Ascending aorta (tissue), 2 donors: ENCODE measurements at places on chromosomes 5 and 9. TPM values are rescaled to one million over a fixed set of nuclear protein-coding genes. Genes with fewer than 3 reads are reported as not detected.

- peak; percentile 19 for DNase-seq
Observed at GRCh38 chr9:137972988-137973470, 95.4 kb downstream of the CACNA1B start.

GRCh38 chr9:94213511-94214124, 45.5 kb upstream of the ZNF169 start:
- peak; percentile 81 for DNase-seq

- no peak for DNase-seq
Observed at GRCh38 chr5:154721481-154722058, 33.6 kb upstream of the LARP1 start.

- DNase-seq: no peak
Observed at GRCh38 chr9:27599102-27599869, 26.0 kb upstream of the C9orf72 start.

- DNase-seq: no peak
Observed at GRCh38 chr5:39464088-39464487, 39.3 kb upstream of the DAB2 start.

DNA sequence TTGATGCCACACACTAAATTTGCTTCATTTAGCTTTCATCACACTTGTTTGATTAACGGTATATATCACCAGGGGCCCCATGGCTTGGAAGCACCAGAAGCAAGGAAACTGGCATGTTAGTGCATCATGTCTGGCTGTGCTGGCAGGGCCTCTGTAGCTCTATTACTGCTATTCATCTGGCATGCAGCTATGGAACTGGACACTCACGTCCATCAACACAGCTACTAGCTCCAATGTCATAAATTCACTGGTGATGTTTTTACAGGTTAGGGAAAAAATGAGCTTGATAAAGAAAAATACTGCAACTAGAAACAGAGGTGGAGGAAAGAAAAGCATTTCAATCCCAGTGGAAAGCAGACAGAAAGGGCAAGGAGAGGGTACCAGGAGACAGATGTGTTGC, 343.2 kb downstream of the DEPDC1B start:
- DNase-seq: no peak

DNA sequence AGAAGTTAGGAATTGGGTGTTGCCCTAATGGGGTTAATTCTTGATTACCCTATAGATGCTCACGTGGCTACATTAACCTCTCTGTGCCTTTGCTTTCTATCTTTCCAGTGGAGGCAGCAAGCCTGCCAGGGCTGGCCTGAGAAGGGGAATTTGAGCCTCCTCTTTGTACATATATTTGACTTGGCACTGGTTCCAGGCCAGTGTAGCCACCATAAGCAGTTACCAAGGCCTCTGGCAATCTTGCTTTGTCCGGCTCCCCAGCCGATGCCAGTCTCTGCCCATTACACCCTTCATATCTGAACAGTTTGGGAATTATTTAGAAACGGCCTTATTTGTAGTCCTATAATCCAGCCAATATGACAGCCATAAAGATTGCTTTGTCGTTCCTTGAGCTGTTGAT, 58.6 kb upstream of the PPARGC1B start:
- no peak for DNase-seq

GRCh38 chr5:164475339-164475977, 970.0 kb downstream of the MAT2B start:
- no peak for DNase-seq

DNA sequence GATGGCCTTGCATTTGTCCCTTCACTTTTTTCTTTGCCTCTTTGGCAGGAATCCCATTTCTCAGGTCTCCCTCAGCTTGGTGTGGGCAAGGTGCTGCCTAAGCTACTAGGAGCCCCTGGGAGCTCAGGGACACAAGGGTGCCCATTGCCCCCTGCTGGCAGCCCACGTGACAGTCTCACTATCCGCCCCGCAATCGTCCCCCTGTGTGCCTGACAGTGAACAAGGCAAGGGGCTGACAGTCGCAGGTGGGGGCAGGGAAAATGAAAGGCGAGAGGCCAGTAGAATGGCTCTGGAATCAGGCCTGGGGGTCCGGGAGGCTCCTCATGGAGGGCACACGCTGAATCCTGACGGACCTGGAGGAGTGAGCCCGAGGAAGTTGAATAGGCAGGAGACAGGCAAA, 2.0 kb upstream of the PCDH12 start:
- no peak for DNase-seq

DNA sequence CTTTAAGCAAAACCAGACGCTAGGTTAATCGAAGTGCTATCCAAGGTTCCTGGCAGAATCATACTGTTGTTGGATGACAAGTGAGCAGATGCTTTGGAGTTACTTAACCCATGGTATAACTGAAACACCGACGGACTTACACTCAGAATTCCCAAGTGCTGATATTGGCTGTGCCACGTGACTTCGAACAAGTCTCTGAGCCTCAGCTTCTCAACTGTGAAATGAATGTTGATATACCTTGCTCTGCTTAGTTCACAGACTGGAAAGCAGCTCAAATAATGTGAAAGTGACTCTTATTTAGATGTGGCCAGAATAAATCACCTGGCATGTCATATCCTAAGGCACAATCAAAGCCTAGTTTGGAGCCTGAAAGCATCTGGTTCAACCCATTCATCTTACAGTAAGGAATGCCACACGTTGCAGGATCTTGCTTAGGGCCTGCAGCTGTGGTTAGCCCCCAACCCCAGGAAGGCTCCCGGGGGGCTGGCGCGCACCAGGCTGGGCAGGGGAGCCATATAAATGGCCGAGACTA, 759 bp downstream of the GEMIN5 start:
- DNase-seq: no peak

GRCh38 chr9:128091571-128091970, 23.5 kb downstream of the SLC25A25 start:
- no peak for DNase-seq

DNA sequence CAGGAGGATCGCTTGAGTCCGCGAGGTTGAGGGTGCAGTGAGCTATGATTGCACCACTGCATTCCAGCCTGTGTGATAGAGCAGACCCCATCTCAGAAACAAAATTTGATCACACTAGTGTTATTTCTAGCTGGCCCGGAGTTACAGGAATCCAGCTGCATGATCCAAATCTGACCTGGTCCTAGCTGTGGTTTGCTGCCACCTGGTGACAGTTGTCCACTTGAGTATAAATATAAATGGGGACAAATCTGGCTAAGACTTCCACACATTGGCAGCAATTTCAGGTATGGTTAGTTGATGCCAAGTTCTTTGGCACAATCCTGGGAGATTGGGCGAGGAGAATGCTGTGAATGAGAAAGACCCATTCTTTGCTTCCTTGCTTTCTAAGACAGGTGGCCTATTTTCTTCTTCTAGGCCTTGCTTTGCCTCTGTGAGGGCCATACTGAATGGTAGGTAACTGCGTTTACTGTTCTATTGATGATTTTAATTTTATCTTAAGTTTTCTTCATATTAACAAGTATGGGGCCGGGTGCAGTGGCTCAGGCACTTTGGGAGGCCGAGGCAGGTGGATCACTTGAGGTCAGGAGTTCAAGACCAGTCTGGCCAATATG, 35.4 kb downstream of the UBE2R2 start:
- DNase-seq: peak; percentile 17

- no peak for DNase-seq
Observed at GRCh38 chr5:54251981-54252380, 58.4 kb downstream of the ARL15 start.

DNA sequence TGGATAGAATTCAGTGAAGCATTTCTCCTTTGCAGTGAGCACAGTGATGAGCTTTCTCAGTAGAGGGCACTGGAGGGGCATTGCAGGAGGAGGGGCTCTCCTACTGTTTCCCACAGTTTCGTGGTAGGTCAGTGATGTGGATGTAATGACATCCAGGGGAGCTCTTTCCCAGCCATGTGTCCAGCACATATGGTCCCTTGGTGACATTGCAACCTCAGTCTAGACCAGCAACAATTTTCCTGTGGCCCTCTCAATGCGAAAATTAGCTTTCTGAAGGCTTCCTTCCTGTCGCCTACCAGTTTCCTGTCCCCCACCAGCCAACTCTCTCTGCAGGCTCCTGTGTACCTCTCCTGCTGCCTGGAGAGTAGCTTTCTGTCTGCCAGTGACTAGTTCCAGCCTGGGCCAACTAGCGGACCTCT, 6.9 kb upstream of the PDCL start:
- no peak for DNase-seq

PLPP7 gene
- 15.8 TPM for total RNA-seq

NTRK2 gene
- 23.8 TPM for total RNA-seq

TSLP gene
- not detected for total RNA-seq

BTNL8 gene
- not detected for total RNA-seq

ADAMTSL2 gene
- 3.4 TPM for total RNA-seq

PFN3 gene
- total RNA-seq: not detected

MYMK gene
- not detected for total RNA-seq
